ENCODE measurements at places on chromosomes 3 and 15. TPM values are rescaled to one million over a fixed set of nuclear protein-coding genes. Genes with fewer than 3 reads are reported as not detected.

DNA sequence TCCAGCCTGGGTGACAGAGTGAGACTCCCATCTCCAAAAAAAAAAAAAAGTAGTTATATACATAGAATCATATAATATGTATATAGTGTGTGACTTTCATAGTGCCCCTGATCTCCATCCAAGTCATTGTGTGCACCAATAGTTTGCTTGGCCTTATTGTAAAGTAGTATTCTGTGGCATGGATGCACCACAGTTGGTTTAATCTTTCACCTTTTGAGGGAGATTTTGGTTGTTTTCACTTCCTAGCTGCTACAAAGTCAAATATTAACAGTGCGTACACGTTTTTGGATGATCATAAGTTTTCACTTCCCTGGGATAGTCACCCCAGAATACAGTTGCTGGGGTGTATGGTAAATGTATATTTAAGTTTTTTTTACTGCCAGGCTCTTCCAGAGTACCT lies 162.8 kb downstream of the PTPRG start:
- no peak for DNase-seq

DNA sequence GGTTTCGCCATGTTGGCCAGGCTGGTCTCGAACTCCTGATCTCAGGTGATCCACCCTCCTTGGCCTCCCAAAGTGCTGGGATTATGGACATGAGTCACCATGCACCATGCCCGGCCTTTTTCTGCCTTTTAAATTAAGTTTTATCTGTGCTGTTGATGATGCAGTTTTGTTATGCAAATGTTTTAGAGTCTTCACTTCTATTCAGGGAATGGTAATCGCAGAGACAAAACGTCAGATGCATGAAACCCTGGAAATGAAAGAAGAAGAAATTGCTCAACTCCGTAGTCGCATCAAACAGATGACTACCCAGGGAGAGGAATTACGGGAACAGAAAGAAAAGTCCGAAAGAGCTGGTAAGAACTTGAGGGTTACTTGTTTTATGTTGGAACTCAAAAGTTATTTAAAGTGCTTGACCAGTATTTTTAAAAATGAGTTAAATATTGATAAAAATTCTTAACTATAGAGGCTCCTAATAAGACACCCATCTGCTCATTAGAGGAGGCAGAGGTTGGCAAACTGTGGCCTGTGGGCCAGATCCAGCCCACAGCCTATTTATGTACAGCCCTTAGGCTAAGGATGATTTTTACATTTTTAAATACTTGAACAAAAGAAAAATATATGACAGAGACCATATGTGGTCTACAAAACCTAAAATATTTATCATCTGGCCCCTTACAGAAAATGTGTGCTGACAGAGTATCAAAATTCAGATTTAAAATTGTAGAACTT lies 127.8 kb upstream of the LRRFIP2 start:
- DNase-seq: no peak

GRCh38 chr15:59138243-59138642 lies 33.3 kb downstream of the CCNB2 start:
- DNase-seq: no peak

GRCh38 chr3:46890132-46890531 lies 12.6 kb downstream of the PTH1R start:
- no peak for DNase-seq

GRCh38 chr15:69958496-69959084 lies 139.1 kb downstream of the TLE3 start:
- DNase-seq: no peak

DNA sequence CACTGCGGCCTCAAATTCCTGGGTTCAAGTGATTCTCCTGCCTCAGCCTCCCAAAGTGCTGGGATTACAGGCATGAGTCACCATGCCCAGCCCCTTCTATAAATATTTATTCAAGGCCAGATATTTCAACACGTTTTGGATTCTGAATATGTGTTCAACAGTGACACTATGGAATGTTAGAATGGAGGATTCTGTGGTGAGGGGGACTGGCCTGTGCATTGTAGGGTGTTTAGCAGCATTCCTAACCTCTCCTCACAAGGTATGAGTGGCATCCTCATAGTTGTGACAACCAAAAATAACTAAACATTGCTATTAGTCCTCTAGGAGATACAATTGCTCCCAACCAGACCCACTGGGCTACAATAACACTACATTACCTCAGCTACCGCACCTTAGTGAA lies 104.0 kb upstream of the ATP10A start:
- no peak for DNase-seq

GRCh38 chr3:122415762-122416654 lies at the start of gene WDR5B:
Gene WDR5B (minus strand): TSS chr3:122416062. CDS start chr3:122415528, 534 bp downstream.
- peak; percentile 99 for DNase-seq

DNA sequence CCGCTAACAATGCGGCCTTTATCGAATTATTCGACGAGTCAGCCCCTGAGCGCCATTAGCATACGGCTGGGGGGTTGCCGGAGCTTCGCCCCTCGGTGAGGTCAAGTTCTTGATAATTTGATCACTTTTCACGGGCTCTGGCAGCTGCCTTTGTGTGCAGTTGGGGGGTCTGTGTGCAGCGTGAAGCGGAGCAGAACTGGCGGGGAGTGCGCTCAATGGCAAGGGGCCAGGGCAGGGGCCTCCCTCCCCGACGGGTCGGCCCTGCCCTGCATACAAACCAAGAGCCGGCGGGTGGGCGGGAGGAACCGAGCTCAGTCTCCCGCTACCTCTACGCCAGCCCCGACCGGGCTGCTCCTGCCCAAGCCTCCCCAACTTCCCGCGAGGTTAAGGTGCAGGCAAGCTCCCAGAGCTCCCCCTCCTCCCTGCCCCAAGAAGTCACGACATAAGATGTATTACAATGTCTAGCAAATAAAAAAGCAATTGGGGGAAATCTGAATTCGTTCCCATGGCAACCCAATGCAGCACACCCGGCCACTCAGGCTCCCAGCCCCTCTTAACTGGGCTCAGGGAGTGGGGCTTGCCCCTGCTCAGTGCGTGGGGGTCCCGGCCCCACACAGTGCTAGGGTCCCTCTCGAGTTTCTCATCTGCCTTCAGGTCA lies 34.1 kb upstream of the POLG start:
- no peak for DNase-seq

DNA sequence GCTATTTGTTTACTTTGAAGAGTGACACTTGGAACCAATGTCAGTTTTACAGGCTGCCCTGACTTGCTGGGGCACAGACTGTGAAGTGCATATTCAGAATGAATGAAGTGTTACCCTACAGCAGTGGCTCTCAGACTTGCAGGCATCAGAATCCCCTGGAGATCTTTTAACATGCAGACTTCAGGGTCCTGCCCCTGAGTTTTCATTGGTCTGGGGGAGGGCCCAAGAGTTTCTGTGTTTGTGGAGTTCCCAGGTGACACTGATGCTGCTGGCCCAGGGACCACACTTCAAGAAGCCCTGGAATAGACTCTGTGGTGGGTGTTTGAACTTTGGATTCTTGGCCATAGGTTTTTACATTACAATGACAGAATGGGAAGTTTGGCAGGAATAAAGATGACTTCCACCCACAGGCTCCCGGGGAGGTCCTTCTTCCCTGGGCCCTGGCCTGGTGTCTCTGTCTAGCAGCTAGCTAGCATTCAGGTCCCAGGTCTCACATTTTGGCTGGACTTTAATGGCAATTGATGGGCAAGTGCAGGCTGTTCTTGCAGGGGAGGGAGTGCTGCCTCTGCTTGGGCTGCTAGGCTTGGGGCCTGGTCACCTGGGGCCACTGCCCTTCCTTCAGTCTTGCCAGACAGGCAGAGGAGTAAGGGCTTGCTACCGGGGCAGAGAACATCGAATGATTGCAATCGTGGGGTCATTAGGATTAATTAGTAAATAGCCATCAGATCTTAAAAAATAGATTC lies 149.0 kb downstream of the APBA2 start:
- DNase-seq: no peak

- no peak for DNase-seq
These were observed 336.2 kb downstream of the ERC2 start for GRCh38 chr3:56131974-56132590.

DNA sequence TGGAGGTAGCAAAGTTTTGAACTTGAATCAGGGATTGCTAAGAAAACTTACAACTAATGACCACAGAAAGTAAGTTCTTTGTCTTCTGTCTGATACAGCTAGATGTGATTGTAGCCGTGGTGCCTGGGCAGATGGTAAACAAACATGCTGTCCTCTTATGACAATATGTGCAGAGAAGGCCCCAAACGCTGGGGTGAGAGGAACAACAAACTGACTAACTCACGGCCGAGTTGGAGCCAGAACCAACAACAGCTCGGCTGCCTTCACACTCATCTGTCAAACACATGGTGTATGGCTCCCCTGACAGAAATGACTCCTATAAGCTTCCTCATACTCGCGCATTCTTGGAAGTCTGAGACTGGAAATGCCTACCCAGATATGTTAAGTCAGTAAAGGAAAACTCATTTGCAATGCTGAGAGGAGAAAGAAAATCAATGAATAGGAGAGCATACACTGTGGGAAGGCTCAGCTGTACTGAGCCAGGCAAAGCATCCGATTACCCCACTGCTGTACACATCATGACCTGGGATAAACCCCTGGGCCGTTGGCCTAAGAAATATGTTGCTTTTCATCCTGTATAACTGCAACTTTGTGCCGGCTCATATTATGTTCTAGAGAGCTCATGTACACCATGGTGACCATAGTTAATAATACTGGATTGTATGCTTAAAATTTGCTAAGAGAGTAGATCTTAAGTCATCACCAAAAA lies 5.7 kb downstream of the THBS1 start:
- DNase-seq: no peak

- no peak for DNase-seq
These were observed 24.0 kb upstream of the CSTA start for GRCh38 chr3:122301063-122301462.

DNA sequence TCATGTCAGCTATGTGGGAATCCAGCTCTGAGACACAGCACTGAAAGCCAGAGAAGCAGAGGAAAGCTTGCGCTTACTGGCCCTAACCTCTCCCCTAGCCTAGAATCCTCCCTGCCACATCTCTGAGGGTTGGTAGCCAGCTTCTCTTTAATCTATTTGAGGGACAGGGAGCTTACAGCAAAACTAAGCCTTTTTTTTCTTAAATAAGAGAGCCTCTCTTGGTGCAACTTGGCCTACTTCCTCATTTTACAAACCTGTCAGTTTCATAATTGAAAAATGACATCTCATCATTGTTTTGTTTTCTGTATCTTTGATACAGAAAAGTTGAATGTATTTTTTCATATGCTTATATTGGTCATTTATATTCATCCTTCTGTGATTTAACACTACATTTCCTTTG lies 193.9 kb downstream of the ZNF621 start:
- no peak for DNase-seq

DNA sequence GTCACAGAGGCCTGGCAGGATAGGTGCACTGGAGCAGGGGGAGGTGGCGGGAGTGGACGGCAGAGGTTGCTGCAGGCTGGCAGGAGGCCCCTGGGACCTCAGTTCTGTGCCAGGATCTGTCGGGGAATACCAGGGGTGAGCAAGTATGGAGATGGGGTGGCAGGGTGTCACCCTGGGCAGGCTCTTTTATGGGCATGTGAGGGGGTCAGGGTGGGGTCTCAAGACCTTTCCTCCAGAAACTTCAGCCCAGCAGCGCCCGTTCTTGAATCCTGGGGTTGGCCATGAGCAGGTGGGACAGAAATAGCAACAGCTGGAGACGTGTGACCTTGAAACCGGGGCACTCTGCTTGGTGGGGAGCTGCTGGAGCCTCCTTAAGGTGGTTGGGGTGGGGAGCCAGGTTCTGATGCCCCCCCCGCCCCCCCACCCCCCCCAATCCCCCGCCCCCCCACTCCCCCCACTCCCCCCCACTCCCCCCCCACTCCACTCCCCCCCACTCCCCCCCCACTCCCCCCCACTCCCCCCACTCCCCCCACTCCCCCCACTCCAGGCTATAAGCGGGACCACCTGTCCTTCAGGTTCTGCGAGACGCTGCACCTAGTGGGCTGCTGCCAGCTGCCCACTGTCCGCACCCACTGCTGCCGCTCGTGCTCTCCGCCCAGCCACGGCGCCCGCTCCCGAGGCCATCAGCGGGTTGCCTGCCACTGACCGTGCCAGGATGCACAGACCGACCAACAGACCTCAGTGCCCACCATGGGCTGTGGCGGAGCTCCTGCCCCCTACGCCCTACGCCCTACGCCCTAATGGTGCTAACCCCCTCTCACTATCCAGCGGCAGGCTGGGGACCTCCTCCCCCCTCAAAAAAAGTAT lies 84.9 kb downstream of the TBC1D2B start:
- DNase-seq: no peak

- no peak for DNase-seq
These were observed 351.9 kb downstream of the LSAMP start for GRCh38 chr3:116093374-116093773.

- DNase-seq: no peak
These were observed 395.8 kb downstream of the MAGI1 start for GRCh38 chr3:65642883-65643282.

GRCh38 chr3:150764566-150764965 lies 1.6 kb upstream of the SIAH2 start:
- no peak for DNase-seq

GRCh38 chr3:16248556-16248955 lies 16.2 kb downstream of the DPH3 start:
- DNase-seq: no peak

- no peak for DNase-seq
These were observed 153.5 kb downstream of the SV2B start for GRCh38 chr15:91253605-91254004.

The GOLGA8G gene
- not detected for polyA plus RNA-seq

The CYP8B1 gene
- 0.79 TPM for polyA plus RNA-seq

The NUP210 gene
- 24.5 TPM for polyA plus RNA-seq

The MYRIP gene
- polyA plus RNA-seq: 2.0 TPM

The ARHGEF26 gene
- 14.5 TPM for polyA plus RNA-seq

The CDHR4 gene
- polyA plus RNA-seq: not detected

The ADCY5 gene
- 14.1 TPM for polyA plus RNA-seq

The LRRC31 gene
- polyA plus RNA-seq: 0.11 TPM
